ENCODE measurements at places on chromosomes 16 and 17. TPM values are rescaled to one million over a fixed set of nuclear protein-coding genes. Genes with fewer than 3 reads are reported as not detected.

- no peak for DNase-seq
Observed at GRCh38 chr17:38892083-38892482, 22.2 kb downstream of the LASP1 start.

DNA sequence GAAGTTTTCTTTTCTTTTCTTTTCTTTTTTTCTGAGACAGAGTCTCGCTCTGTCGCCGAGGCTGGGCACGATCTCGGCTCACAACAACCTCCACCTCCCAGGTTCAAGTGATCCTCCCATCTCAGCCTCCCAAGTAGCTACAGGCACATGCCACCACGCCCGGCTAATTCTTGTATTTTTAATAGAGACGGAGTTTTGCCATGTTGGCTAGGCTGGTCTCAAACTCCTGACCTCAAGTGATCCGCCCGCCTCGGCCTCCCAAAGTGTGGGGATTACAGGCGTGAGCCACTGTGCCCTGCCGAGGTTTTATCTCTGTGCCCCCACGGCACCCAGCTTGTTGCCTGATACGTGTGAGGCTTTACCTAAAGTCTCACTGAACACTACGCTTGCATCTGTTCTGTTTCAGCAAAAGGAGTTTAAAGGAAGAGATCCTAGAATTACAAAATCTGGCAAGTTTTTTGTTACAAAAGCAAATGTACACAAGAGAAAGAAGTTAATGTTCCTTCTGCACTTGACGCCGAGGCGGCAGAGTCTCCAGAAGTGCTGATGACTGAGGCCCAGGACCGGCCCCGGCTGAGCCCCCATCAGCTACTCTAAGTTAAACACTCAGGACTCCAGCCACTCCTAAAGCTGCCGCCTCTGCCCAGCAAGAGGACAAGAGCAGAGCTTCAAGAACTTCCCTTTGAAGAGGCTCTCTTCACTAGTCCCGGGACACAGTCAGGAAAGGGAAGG is 9.2 kb downstream of the ABCA3 start:
- DNase-seq: no peak

DNA sequence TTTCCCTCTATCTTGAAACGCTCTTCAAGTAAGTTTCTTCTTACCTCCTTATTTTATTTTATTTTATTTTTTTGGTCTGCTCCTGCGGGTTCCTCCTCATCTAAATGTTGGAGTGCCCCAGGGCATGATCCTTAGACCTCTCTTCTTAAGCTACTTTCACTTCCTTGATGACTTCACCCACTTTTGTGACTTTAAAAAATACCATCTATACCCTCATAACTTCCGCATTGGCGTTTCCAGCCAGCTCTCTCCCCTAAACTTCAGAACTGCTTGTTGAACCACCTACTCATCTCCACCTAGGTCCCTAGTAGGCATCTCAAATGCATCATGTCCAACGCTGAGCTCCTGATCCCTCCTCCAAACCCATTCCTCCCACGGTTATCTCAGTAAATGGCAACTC is 51.4 kb upstream of the NFAT5 start:
- no peak for DNase-seq

- DNase-seq: no peak
Observed at GRCh38 chr16:11339075-11339474, 6.2 kb upstream of the RMI2 start.

GRCh38 chr17:60526726-60527125 is 684 bp upstream of the APPBP2 start:
- DNase-seq: no peak

DNA sequence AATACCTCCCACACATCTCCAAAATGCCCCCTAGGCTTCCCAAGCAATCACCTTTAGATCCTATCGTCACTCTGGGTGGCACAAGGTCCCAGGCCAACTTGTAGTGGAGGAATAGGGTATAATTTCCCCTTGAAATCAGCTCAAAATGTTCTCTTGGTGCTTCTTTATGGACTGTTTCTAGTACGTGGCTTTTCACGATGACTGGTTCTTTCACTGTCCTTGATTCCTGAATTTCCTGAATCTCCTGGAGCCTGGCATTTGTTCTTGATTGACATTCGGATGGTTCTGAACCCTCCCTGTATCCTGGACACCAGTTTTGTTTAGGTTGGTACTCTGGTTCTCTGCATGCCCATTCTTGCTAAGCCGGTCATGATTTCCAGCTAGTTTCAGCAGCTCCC is 6.9 kb upstream of the VPS53 start:
- DNase-seq: no peak

DNA sequence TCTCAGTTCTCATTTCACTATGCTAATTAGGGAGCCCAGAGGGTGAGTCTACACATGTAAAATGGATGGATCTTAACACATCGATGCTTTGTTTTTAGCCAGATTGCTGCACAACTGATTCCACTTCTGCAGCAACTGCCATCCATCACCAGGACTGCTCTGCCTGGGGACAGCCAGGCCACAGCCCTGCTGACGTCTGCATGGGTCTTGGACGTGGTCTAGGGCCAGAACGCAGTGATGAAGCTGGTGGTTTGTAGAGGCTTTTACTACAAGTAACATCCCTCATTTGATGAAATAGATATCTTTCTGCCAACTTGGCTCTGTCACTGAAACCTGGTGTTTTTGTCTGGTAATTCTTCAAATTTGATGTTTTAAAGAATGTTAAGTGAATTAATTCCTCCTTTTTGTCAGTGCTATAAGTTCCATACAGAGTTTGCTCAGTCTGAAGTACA is 50.6 kb downstream of the MARCHF10 start:
- DNase-seq: no peak

DNA sequence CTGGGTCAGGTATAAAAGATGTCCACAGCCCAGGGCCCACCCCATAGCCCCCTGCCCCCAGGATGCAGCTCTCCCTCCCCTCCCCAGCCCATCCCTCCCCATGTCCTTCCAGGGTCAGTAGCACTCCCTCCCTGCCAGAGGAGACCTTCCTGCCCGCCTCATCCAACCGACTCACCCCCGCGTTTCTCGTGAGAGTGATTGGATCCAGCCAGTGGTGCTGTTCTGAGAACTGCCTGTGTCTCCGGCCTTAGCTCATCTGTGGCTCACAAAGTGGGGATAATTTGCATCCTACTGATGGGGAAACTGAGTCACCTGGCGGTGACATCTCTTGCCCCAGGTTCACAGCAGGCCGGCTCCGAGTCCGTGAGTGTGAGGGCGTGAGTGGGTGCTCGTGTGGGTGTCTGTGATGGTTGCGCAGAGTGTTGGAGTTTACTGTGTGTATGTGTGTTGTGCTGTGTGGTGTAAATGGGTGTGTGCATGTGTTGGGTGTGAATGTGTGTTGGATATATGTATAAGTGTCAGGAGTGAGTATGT is 90.7 kb upstream of the GSE1 start:
- DNase-seq: no peak

DNA sequence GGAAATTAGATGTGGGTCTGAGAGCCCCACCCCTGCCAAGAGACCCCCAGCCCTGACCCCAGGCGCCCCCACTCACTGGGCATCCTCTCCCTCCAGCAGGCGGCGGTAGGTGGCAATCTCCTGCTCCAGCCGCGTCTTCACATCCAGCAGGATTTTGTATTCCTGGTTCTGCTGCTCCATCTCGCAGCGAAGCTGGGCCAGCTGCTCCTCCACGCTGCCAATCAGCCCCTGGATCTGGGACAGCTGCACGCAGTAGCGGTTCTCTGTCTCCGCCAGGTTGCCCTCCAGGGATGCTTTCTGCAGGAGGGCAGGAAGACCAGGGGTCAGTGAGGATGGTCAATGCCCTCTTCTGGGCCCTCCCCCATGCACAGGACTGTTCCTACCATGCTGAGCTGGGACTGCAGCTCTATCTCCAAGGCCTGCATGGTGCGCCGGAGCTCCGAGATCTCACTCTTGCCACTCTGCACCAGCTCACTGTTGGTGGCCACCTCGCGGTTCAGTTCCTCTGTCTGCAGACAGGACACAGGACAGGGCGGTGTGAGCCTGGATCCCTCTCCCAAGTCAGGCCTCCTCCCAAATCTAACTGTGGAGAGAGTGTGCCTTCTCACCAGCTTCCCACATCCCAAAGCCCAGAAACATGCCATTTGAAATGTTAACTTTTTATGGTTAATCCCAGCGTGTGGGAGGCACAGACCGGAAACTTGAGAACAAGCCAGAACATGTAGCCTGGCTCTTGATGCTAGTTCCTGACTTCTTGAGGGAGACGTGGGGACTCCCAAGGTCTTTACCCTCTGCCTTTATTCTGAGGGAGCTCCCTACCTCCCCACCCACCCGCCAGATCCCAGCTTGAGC is 3.6 kb downstream of the KRT17 start:
- no peak for DNase-seq

DNA sequence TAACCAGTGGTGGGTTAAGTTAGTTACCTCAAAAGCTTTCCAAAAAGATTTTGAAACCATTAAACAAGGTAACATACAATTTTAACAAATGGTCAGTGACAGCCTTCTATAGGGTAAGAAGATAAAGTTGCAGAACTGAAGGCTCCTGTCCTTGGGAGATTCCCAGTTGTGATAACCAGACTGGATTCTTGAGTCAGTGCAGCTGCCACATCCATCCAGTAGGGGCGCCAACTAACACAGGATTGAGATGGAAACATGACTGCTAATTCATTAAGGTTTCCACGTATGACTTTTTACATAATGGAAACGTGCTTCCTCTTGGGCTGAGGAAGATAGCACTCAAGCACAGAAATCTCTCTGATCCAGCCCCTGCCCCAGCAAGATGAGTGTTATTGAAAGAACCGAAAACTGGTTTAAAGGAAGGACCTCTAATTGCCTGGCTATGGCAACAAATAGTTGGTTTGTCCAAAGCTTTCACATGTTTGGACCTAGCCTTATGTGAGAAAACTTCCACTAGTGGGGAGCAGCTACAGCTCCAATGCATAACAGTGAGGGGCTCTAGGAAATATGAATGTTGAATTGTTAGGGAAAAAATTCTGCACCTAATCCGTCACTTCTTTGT is 269.8 kb upstream of the MYOCD start:
- no peak for DNase-seq

Gene PLEKHG4
- 14.0 TPM for total RNA-seq

Gene LRRC75A
- 1.5 TPM for total RNA-seq

Gene HSD17B1
- total RNA-seq: 0.80 TPM

Gene CDH8
- not detected for total RNA-seq

All from CD4-positive, alpha-beta T cell (primary cell).